HepG2 (cell line): ENCODE measurements at places on chromosomes 11 and 22. TPM values are rescaled to one million over a fixed set of nuclear protein-coding genes. Genes with fewer than 3 reads are reported as not detected.

Gene TSPAN18
- not detected in 2 replicates for polyA plus RNA-seq

Gene THY1
- not detected in 2 replicates for polyA plus RNA-seq

Gene SLC37A4
- 56.1 and 59.7 TPM in 2 replicates for polyA plus RNA-seq

Gene ZBTB16
- polyA plus RNA-seq = not detected in 2 replicates

Gene SLC35F2
- 5.6 and 5.8 TPM in 2 replicates for polyA plus RNA-seq

Gene KRTAP5-3
- polyA plus RNA-seq = not detected in 2 replicates

Gene GDPD4
- not detected in 2 replicates for polyA plus RNA-seq

Gene MUC2
- polyA plus RNA-seq = under 0.01 TPM in 1 of 2 replicates, not detected in the other

Gene KCNK4
- polyA plus RNA-seq = not detected in 2 replicates

Gene KCNE3
- polyA plus RNA-seq = 2.2 and 2.3 TPM in 2 replicates
